DND-41 (cell line): ENCODE measurements at places on chromosomes 2 and 18.

- H3K36me3 ChIP-seq, result no peaks in the 10 kb centered on the region
- DNase-seq, result no peak
- H3K27me3 ChIP-seq, result no peaks in the 10 kb centered on the region
- no peak overlapping the region for H3K27ac ChIP-seq
- no peak overlapping the region for H3K4me3 ChIP-seq
These were observed 138.9 kb downstream of the PXDN start for GRCh38 chr2:1605102-1606045.

DNA sequence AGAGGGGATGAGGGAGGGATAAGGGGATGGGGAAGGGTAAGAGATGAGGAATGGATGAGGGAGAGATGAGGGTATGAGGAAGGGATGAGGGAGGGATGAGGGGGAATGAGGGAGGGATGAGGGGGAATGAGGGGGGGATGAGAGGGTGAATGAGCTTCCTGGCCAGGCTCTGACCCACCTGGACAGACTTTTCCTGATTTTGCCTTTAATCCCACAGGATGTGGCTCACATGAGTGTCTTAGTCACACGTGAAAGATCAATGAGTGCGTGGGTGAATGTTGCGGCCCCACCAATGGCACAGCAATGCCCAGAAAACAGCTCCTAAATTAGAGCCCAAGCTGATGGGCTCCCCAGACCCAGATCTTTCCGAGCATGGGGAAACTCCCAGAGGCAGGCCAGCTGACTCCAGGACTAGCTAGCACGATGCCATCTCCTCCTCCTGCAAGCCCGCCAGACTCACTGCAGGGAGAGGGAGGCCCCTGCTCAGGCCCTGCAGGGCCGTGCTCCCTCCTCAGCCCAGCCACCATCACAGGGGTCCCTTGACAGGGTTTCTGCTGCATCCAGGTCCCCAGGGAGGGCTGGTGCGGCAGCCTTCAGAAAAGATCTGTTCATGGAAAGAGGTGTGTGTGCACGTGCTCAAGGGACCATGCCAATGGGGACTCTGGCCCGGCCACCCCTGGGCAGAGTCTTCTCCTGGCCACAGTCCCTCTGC is 41.4 kb downstream of the AQP12A start:
- no peaks in the 10 kb centered on the region for H3K4me1 ChIP-seq
- peaks cover 6% of the 10 kb centered on the region for H3K27me3 ChIP-seq
- DNase-seq, result no peak
- H3K27ac ChIP-seq, result no peak overlapping the region
- H3K36me3 ChIP-seq, result no peaks in the 10 kb centered on the region

- peaks cover 89% of the 10 kb centered on the region for H3K36me3 ChIP-seq
- H3K4me1 ChIP-seq, result no peaks in the 10 kb centered on the region
- no peak overlapping the region for H3K27ac ChIP-seq
- H3K27me3 ChIP-seq, result no peaks in the 10 kb centered on the region
- no peak overlapping the region for H3K4me3 ChIP-seq
These were observed 42.7 kb downstream of the SMAD4 start for GRCh38 chr18:51072586-51073313.

DNA sequence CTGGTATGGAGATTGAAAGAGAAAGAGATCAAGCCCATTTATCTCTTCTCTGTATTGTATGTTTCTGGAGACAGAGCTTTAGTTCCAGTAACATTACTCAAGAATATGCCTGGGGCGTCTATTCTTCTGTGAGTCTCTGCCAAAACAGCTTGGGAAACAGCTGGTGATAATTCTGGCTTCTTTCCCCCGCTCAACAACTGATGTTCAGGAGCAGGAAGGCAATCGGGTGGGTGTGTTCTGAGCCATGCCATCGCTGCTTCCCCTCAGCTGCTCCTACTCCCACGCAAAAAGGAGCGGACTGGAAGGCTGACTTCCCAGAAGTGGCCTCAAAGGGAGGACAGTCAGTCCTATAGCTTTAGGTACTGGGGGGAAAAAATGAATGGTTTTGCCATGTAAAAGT is 695.1 kb downstream of the PLCL1 start:
- H3K27ac ChIP-seq, result no peak overlapping the region
- H3K27me3 ChIP-seq, result peaks cover 4% of the 10 kb centered on the region
- no peaks in the 10 kb centered on the region for H3K4me1 ChIP-seq
- no peaks in the 10 kb centered on the region for H3K36me3 ChIP-seq

DNA sequence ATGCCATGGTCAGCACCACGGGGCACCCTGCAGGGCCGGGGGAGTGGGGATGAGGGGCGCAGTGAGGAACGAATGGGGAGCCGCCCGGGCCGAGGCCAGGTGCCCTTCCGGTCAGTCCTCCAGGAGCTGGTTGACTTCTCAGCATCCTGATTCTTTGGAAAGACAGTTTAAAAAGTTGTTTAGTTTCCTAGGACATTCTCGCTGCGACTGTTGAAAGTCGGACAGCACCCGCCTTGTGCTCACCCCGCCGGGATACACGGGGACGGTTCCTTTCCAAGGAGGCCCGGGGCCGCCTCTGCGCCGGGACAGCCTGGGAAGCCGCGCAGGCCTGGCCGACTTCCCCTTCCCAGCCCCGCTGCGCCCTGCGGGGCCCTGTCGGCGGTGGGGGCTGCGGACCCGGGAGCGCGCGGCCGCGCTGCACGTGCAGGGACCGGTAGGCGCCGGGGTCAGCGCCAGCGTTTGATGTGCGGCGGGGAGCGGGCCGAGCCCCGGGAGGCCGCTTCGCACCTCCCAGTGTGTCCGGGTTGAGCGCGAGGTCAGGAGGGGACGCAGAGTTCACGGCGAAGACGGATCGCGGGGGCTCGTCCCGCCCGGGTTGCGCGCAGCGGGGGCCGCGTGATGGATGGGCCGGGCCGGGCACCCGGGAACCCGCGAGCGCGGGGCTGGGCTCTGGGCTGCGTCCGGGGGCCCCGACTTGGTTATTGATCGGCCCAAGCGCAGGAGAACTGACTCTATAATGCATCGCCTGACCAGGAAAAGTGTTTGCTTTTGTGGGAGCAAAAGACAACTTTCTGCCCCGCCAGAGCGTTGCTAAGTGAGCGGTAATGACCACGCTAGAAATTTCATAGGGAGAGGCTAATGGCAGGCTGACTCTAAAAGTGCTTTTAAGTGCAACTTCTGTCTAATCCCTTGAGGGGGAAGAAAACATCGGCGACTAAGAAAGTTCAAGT is 28.0 kb upstream of the SMIM21 start:
- H3K27me3 ChIP-seq, result no peaks in the 10 kb centered on the region
- H3K36me3 ChIP-seq, result no peaks in the 10 kb centered on the region
- no peak overlapping the region for H3K4me3 ChIP-seq
- DNase-seq, result no peak

DNA sequence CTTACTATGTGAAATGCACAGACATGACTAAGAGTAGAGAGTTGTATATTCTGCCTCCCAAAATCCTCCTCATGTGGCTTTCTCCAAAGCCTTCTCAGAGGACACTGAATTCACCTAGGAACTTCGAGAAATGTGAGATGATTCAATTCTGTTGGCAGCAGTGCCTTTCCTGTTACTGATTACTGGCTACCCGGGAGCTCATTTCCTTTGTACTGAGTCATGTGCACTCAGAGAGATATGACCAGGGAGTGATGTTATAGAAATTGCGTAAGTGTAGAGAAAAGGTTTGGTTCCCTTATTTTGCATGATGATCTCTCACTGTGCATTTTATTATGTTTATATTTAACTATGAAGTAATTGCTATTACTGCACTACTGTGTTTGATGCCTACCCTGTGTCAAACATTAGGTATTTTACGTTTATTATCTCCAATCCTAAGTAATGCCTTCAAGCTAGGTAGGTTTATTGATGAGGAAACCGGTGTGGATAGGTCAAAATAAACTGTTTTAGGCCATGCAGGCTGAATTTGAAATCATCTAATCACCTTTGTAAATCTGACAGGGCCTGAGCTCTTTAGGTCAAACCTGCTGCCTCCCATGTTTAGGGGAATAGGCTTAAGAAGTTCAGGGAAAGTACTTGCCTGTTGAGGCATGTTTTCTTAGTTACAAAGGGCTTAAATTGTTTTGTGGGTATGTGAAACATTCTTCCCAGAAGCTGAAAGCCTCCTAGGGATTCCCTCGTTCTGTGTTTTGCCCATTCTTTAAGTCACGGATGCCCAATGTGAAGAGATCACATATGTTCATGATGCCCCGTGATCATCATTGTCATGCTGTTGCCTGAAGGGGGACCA is 86.8 kb downstream of the FMNL2 start:
- no peaks in the 10 kb centered on the region for H3K27me3 ChIP-seq
- no peak overlapping the region for H3K4me3 ChIP-seq

DNA sequence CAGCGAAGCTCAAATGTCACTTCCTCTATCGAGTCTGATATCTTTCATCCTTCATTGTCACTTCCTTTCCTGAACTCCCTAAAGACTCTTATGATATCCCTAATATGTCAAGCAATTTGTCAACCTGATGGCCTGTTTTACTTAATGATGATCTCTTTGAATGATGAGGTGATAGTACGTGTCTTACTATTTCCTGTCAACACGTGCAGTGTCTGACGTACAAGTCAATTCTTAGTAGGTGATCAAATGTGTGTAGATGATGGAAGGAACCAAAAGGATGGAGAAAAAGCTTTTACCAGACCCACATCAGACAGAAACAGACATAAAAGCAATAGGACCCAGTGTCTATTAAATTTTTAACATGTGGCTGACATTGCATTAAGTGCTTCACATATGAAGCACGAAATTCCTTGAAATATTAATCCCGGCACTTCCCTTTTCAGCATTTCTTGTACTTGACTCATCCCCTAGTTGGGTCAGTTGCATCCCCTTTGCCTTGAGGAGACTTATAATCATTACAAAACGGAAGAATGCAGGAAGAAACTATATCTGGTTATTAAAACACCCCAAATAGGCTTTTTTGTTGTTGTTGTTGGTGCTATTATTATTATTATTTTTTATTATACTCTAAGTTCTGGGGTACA is 108.6 kb upstream of the NYAP2 start:
- no peak overlapping the region for H3K27ac ChIP-seq
- no peak overlapping the region for H3K4me3 ChIP-seq
- DNase-seq, result no peak
- H3K4me1 ChIP-seq, result no peaks in the 10 kb centered on the region
- H3K36me3 ChIP-seq, result no peaks in the 10 kb centered on the region
- H3K27me3 ChIP-seq, result no peaks in the 10 kb centered on the region

DNA sequence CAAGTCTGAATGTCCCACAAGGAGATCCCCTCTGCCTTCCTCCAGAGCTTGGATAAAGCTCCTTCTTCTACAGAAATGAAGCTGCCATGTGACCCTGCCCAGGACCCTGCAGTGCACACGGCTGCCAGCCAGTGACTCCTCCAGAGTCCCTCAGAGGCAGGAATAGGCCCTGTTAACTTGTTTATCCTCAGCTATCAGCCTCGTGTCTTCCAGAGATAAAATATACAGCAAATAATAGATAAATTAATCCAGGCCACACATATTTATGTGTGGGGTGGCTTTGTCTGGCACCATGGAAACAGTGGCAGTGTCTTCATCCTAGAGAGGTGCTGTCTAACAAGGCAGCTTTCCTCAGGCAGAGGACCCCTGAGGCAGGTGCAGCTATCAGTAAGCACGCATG is 66.7 kb downstream of the TMEM18 start:
- H3K4me3 ChIP-seq, result no peak overlapping the region
- H3K4me1 ChIP-seq, result no peaks in the 10 kb centered on the region

GRCh38 chr2:59690849-59691248 is 862.6 kb downstream of the BCL11A start:
- no peaks in the 10 kb centered on the region for H3K36me3 ChIP-seq
- no peak for DNase-seq
- no peak overlapping the region for H3K4me3 ChIP-seq
- no peak overlapping the region for H3K27ac ChIP-seq

GRCh38 chr18:65227970-65228369 is 522.8 kb upstream of the CDH7 start:
- H3K27me3 ChIP-seq, result no peaks in the 10 kb centered on the region
- DNase-seq, result no peak
- no peaks in the 10 kb centered on the region for H3K36me3 ChIP-seq
- H3K27ac ChIP-seq, result no peak overlapping the region
- H3K4me3 ChIP-seq, result no peak overlapping the region
- H3K4me1 ChIP-seq, result no peaks in the 10 kb centered on the region

DNA sequence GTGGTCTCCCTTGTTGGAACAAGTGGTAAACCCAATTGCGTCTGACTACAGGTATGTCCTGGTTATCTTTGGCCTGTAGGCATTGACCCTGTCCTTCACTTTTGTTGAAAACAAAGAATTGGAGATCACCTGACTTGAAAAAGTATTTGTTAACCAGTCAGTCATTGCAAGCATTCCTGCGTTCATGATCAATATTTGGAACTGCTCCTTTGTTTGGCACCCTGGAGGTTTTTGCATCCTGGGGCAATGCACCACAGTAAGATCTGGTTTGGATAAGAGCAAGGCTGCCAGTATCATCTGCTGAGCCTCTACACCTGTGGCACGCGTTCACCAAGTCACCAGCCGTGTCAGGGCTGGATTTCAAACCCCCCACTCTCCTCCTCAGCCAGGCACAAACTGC is 115.7 kb downstream of the DNAH6 start:
- H3K36me3 ChIP-seq, result no peaks in the 10 kb centered on the region
- H3K4me3 ChIP-seq, result no peak overlapping the region
- peak; percentile 5 for DNase-seq
- no peak overlapping the region for H3K27ac ChIP-seq

DNA sequence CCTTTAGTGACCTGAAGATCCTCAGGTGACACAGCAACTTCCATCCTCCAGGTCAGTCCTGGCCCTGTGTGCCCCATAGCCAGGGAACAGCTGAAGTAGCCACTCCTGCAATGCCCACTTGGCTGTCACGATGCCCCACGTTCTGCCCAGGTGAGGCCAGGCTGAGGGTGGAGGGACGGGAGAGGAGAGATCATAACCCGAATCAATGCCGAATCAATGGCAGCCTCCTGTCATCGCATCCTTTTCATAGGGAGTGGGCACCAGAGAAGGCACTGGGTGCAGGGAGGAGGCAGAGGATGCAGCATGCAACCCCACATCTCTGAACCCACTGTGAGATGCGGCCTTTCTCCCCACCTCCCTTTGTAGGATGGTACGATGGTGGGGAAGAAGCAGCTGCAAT is 75.3 kb upstream of the EPC2 start:
- H3K36me3 ChIP-seq, result no peaks in the 10 kb centered on the region
- no peaks in the 10 kb centered on the region for H3K4me1 ChIP-seq
- DNase-seq, result no peak
- H3K4me3 ChIP-seq, result no peak overlapping the region
- no peaks in the 10 kb centered on the region for H3K27me3 ChIP-seq
- no peak overlapping the region for H3K27ac ChIP-seq

GRCh38 chr2:88221365-88221942 is 51.3 kb downstream of the THNSL2 start:
- no peak for DNase-seq
- no peaks in the 10 kb centered on the region for H3K4me1 ChIP-seq
- no peaks in the 10 kb centered on the region for H3K36me3 ChIP-seq
- peaks cover 20% of the 10 kb centered on the region for H3K27me3 ChIP-seq
- no peak overlapping the region for H3K27ac ChIP-seq

- H3K27ac ChIP-seq, result no peak overlapping the region
- no peak for DNase-seq
- H3K4me3 ChIP-seq, result no peak overlapping the region
- H3K27me3 ChIP-seq, result no peaks in the 10 kb centered on the region
- no peaks in the 10 kb centered on the region for H3K36me3 ChIP-seq
These were observed 32.8 kb downstream of the PKP4 start for GRCh38 chr2:158489366-158490112.

- H3K36me3 ChIP-seq, result no peaks in the 10 kb centered on the region
- no peaks in the 10 kb centered on the region for H3K4me1 ChIP-seq
- peaks cover 24% of the 10 kb centered on the region for H3K27me3 ChIP-seq
- H3K4me3 ChIP-seq, result no peak overlapping the region
These were observed 10.9 kb downstream of the SERPINB5 start for GRCh38 chr18:63487676-63488075.
